ENCODE measurements at places on chromosomes 11 and 22.

DNA sequence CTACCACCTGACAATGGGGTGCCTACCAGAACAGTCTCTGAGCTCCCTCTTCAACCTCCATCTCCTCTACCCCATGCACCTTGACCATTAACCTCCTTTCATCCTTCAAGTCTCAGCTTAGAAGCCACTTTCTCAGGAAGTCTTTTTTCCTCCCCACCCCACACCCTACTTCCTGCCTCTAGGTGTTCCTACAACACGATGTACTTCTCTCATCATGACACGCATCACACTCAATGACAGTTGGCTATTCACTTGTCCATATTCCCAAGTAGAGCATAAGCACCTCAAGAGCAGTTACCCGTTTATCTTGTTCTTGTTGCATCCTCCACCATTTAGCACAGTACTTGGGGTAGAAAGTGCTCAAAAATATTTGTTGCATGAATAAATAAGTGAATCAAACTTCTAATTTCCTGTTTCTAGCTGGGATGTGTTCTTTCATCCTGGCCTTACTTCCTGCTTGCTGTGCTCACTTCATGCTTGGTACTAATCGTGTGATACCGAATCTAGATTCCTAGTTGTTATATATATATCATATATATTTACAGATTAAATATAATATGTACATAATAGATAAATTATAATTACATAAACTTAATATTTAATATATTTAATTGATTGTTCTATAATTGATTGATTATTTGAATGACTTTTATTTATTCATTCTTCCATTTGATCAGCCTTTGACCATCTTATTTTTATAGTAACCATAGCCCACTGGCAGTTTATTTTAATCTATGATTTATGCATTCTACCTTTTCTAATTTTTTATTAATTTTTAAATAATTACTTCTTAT is 177.5 kb upstream of the TMEM45B start:
- no peak for DNase-seq

DNA sequence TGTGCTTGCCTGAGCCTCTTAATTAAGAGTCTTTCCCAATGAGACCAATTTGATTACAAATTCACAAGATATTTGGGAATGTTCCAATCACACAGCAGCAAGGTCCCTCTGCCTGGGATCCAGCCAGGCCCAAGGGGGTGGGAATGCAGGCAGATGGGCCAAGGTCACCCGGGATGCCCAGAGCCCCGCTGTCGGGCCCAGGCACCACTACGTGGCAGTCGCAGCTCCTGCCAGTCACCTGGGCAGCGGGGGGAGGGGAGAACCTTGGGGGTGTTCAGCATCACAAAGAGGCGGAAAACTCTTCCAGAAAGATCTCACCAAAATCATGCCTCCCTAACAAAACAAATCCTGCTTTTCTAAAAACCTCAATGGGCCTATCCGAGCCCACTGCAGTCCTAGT is 30.9 kb downstream of the PPM1F start:
- peak; percentile 23 for DNase-seq

DNA sequence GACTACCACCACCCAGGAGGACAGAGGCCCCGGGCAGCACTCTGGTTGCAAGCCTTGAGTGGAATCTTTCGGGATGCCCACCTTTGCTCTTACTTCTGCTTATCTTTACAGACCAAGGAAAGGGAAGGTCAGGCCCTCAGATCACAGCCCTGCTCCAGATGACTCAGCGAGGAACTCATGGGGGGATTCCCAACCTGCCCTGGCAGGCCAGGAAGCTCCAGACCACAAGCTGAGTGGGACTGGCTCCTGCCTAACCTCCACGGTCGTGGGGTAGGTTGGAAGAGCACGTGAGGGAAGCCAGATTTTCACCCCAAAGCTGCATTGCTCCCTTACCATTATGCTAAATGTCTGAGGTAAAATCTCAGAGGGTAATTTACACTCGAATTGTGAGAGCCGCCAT is 11.8 kb downstream of the TBC1D10A start:
- no peak for DNase-seq

GRCh38 chr11:75323609-75324008 is 27.9 kb downstream of the ARRB1 start:
- no peak for DNase-seq

DNA sequence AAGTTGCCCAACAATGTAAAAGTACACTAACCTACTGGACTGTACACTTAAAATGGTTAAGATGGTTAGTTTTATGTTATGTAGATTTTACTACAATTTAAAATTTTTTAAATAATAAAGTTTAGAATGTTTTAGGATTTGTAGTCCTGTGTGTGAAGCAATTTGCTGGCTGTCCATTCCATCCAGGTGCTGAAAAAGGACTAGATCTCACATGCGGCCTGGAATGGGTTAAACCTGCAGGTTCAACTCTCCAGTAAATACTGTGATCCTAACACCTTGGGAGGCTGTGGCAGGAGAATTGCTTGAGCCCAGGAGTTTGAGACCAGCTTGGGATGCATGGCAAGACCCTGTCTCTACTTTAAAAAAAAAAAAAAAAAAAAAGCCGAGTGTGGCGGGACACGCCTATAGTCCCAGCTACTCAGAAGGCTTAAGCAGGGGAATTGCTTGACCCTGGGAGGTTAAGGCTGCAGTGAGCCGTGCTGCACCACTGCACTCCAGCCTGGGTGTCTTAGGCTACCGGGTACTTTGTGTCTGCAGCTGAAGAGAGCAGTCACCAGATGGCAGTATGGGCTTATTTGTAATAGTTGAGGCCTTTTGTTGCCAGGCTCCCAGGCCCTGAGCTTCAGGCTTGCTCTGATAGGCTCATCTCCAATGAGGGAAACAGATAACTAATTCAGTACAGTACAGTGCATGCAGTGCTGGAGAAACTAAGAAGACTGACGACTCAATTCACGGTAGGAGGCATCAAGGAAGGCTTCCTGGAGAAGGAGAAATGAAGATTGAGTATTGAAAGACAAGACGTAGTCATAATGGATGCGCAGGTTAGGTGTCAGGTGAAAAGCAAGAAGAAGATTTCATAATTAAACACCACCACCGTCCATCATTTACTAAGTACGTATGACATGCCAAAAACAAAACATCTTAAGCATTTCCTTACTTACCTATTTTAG is 64.7 kb upstream of the ASPHD2 start:
- DNase-seq = peak; percentile 77

GRCh38 chr11:115535781-115536180 is 31.6 kb upstream of the CADM1 start:
- no peak for DNase-seq

DNA sequence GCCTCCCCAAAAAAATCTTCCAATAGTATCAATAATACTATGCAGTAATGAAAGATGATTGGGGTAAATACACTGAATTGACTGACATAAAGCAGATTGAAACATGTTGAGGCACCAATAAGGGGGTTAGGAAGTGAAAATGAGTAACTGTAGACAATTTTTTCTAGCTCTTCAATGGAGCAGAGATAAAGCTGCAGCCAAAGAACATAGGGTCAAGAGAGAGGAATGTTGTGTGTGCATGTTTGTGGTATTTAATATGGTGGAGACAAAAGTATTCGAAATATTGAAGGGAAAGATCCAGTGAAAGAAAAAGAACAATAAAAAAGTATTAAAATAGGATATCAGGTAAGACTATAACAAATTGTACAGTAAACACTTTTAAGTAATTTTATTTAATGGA is 450.0 kb upstream of the CCDC179 start:
- DNase-seq = no peak

- DNase-seq = no peak
Measured at GRCh38 chr22:22166941-22167713, 77.5 kb upstream of the VPREB1 start.
